Esophagus squamous epithelium (tissue), 5 donors: ENCODE measurements at places on chromosomes 3 and 15. TPM values are rescaled to one million over a fixed set of nuclear protein-coding genes. Genes with fewer than 3 reads are reported as not detected.

MOBP gene
- total RNA-seq, result not detected

SHQ1 gene
- total RNA-seq, result 13.3 TPM

SMCO1 gene
- not detected for total RNA-seq

SSUH2 gene
- total RNA-seq, result 0.19 TPM

SNTN gene
- total RNA-seq, result not detected

LYZL4 gene
- total RNA-seq, result not detected

BSN gene
- total RNA-seq, result 0.19 TPM

DNA sequence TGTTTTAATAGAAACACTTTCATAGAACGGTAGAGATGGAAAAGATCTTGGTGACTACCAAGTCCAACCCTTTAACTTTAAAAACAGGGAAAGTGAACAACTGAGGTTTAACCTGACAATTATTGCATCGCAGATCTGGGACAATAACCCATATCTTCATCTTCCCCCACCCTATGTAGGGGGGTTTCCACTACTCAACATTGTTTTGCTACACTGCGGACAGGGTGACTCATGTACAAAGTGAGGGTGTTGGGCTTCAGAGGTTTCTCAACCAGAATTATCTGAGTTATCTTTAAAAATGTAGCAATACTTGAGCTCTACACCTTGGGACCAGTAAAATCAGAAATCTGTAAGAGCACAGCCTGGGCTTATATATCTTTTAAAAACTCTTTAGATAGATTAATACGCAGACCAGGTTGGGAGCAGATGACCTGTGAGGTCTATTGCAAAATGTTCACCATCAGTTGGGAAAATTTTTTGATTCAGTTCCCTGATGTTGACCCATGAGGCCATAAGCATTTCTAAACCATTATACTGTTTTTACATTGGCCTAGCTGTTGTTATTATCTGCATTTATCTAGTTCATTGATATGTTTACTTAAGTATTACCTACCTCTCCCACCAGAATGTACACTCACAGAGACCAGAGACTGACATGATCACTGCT lies 103.6 kb upstream of the ICE2 start:
- no peak for DNase-seq

DNA sequence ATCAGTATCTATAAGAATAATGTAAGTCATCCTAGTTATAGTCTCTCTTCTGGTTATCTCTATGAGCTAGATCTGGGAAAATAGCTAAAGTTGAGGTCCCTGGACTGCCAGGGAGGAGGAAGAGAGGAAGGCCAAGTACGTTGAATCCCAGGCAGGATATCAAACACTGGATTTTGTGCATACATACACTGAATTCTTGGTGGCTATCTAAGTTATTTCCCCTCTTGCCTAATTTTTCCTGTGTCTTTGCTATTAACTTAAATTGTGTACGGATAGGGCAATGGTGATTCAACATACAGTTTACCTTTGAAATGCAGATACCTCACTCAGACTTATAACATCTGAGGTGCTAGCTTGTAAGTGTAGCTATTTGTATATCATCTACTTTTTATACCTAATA lies 27.2 kb downstream of the FBXO22 start:
- DNase-seq, result no peak

- no peak for DNase-seq
Measured at GRCh38 chr3:87448558-87448957, 172.2 kb upstream of the POU1F1 start.

GRCh38 chr3:49013738-49014660 lies 4.4 kb downstream of the DALRD3 start:
- DNase-seq, result no peak

GRCh38 chr3:45993421-45994027 lies 2.1 kb downstream of the FYCO1 start:
- no peak for DNase-seq

DNA sequence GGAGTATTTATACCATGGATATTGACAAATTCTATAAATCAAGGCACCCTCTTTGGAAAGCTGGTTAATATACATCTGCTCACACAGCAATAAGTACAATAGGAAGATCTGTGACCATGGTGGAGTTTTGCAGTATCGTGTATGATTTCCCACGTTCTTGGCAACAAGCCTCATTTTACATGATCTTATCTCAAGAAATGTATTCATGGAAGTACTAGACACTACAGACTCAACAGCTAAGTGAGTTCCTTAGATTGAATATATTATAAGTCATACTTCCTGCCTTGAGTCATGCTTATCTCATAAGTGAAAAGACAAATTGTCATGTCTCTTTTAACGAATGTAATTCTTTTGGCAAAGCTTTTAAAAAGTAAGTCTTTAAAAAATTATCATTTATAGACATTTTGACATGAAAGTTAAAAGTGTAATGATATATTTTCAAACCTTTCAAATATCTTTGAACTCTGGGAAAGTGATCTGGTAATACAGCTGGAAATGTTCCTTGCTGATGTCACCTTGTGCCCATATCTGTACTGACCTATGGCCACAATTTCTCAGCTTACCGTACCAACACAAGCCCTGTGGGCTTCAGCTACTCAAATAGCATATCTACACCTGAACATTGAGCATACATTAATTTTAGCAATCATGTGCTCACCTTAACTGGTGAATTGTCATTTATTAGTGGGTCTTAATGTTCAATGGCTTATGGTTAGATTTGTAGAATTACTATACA lies 130.3 kb upstream of the TMC3 start:
- DNase-seq, result no peak

GRCh38 chr3:52568069-52568468 lies 31.7 kb downstream of the UQCC5 start:
- DNase-seq, result no peak

DNA sequence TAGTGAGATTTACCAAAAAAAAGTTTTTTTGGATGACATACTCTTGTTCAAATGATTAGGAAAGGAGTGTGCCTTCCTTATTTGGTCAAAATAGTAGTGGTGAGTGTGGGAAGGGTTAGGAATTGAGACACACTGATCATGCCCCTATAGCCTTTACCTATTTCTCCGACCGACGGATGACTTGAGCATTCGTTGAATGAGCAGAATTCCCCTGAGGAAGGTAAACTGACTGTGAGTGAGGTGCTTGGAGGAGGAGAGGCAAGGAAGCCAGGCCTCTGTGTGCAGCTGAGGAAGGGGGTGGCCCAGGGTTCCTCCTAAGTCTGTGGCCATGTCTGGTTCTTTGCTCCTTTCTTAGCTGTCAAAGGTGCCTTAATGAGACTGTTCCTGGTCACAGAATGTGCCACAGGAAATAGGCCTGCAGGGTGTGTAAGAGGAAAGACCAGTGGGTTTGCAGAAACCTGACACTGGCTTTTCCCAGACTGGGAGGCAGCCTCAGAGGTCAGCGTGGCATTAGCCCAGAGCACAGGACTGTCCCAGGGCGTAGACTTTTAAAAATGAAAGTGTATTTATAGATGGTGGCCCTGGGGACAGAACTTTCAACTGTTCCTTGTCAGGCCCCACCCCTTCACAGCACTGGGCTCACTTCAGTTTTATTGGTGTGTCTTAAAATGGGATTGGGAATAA lies 307.7 kb upstream of the C2CD4B start:
- DNase-seq, result no peak

GRCh38 chr15:60908888-60909287 lies 320.2 kb downstream of the RORA start:
- DNase-seq, result no peak
